Activated naive CD8-positive, alpha-beta T cell treated with anti-CD3 and anti-CD28 coated beads for 36 hours (primary cell): ENCODE measurements at places on chromosomes 12 and 14.

GRCh38 chr14:65373671-65374039 is 38.9 kb upstream of the FUT8 start:
- no peak for DNase-seq

DNA sequence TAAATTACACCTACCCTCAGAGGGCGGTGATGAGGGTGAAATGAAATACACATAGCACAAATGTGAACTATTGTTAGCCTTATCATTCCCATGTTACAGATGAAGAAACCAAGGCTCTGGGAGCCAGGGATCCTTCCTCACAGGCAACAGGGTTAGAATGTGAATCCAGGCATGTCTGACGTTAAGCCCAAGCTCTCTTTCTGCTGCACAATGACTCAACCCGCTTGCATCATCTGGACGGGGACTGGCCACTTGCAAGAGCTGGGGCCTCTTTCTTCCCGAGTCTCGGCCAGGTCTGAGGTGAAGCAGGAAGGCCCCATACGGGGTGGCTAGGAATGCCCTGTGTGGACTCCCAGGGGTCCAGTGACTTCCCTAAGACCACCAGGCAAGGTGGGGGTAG is 105.2 kb downstream of the RBM19 start:
- no peak for DNase-seq

DNA sequence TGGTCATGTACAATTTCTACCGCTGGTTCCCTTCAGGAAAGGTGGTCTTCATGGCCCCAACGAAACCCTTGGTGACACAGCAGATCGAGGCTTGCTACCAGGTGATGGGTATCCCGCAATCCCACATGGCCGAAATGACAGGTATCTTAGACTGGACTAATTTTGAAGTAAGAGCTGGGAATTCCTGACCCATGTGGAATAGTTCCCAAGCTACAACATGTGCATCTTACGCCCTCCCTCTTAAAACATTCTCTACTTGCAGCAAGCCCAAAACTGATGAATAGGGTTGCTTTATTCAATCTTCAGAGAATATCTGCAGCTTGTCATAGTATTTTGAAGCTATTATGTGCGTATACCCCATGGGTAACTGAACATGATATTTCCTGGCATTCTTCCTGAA is 669 bp downstream of the FANCM start:
- DNase-seq, result no peak

GRCh38 chr12:115660211-115660805 is 617.2 kb downstream of the MED13L start:
- no peak for DNase-seq

DNA sequence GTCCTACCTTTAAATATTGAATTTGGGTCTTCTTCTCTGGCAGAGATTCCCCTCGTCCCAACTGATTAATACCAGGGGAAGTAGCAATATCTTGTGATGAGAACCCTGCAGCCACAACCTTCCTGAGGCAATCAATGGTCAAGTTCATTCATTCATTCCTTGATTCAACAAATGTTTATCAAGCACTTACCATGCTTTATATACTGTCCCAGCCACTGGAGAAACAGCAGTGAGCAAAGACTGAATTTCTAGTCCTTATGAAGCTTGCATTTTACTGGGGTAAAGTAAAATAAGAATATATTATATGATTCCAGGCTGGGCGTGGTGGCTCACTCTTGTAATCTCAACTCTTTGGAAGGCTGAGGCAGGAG is 300 bp upstream of the GIT2 start:
- no peak for DNase-seq

DNA sequence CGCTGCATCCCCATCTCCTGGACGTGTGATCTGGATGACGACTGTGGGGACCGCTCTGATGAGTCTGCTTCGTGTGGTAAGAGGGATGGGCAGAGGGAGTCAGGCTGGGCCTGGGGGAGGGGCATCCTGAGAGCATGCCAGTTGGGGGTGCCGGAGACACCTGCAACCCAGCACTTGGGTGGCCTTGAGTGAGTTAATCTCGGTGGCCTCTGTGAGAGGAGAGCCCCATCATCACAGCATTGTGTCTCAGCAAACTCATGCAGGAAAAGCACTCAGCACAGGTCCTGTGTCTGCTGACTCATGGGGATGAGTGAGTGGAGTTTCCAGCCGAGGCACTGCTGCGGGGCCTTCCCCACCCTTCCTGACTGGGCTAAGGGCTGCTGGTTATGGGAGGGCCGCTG is 19.6 kb upstream of the LRP1-AS start:
- DNase-seq, result peak; percentile 47

DNA sequence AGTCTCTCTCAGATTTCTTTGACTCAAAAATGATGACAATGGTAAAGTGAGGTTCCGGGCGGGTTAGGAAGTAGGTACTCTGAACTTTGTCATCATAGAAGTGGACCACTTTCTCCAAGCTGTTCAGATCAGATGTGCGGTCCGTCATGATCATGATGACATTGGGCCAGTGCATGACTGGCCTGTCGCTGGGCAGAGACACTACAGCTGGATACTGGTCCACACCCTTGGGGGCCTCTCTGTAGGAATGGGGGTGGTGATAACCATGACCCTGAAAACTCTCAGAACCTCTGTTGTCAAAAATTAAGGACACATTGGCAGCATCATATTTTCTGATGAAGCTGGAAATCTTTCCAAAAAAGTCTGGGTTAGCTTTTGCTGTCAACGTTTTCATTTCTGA is 28.2 kb downstream of the KICS2 start:
- no peak for DNase-seq

DNA sequence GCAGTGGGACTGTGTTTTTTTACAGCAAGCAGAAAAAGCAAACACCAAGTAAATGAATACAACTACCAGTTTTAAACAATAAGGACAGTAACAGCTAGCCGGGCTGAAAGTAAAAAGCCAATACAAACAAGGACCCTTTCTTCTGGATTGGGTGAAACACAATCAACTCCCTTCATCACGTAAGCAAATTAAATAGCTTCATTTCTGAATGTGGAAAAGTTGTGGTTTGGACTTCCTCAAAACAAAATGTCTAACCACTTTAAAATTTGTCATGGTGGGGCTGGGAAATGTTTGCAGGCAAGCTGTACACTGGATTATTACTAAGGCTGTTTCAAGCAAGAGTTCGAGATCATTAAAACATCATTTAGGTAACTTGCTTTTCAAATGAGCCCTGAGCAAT is 47.4 kb downstream of the TCHP start:
- no peak for DNase-seq

DNA sequence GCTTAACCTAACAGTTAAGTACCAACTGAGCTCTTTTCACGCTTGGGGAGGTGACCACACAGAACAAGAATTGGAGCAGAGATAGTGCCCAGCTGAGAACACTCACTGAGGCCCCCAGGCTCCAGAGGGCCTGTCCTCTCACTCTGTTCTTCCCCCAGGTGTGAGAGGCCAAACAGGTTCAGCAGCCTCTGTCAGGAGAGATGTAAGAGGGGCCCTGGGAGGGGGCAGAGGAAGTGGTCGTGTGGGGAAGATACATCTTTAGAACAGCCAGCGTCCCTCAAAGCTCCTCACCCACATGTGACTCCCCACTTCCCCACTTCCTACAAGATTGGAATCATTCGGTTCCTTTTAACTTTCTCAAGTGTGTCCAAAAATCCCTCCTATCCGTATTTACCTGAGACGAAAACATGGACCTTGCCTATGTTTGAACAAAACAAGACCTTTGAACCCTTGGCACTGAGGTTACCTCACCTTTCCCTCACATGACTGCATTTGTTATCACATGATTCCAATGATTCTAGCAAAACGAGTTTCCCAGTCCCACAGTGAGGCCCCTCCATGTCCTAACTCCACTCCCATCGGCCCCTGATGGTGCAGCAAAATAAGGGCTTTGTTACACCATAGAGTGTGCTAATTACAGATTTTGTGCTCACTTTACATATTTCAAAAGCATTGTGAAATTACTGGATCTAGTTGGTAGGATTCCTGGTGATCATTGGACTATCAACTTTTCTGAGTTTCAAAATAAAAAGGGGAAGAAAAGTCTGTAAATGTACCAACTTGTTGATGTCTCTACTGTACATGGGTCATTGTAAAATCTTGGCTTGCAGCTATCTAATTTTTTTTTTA is 40.0 kb upstream of the PAPOLA start:
- DNase-seq, result no peak

- DNase-seq, result no peak
Observed at GRCh38 chr14:71511152-71511551, 421.1 kb upstream of the RGS6 start.

GRCh38 chr12:71135077-71135811 is 22.6 kb downstream of the TSPAN8 start:
- DNase-seq, result no peak

GRCh38 chr14:32679927-32680612 is 258.6 kb upstream of the NPAS3 start:
- DNase-seq, result no peak

- DNase-seq, result no peak
Observed at GRCh38 chr12:2248901-2249381, 196.2 kb downstream of the CACNA1C start.

GRCh38 chr12:105721891-105722290 is 391.4 kb downstream of the C12orf75 start:
- no peak for DNase-seq

DNA sequence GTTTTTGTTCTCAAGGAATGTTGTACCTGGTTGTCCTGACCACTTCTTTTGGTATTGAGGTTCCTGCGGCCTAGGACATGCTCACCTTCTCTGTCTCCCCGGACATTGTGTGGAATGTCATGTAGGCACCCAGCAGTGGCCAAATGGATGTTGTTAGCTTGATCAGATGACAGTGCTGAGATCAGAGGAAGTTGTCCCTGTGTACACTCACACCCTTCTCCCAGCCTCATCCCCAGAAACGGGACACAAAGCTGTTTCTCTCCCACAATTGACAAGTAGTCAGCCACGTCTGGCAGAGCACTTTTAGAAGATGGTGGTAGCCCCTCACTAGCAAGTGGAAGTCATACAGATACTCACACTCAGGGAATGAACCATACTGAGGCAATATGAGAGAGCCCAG is 3.0 kb downstream of the PLEKHH1 start:
- no peak for DNase-seq

GRCh38 chr14:81751198-81751597 is 217.5 kb upstream of the SEL1L start:
- no peak for DNase-seq

GRCh38 chr12:92096346-92097136 is 49.1 kb downstream of the BTG1 start:
- DNase-seq, result no peak

DNA sequence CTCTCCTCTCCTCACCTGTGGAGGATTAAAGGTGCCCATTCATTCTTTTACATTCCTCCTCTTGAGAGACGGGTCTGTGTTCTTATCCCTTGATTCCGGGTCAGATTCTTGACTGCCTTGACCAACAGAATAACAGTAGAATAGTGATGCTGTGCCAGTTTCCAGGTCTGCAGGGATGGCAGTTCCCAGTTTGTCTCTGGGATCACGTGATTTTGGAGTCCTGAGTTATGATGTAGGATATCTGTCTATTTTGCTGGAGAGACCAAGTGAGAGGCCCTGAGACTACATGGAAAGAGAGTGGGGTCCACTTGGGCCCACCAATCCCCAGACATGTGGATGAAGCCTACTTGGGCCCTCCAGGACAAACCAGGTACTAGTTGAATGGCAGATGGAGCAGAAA is 142.8 kb downstream of the TTC8 start:
- no peak for DNase-seq

DNA sequence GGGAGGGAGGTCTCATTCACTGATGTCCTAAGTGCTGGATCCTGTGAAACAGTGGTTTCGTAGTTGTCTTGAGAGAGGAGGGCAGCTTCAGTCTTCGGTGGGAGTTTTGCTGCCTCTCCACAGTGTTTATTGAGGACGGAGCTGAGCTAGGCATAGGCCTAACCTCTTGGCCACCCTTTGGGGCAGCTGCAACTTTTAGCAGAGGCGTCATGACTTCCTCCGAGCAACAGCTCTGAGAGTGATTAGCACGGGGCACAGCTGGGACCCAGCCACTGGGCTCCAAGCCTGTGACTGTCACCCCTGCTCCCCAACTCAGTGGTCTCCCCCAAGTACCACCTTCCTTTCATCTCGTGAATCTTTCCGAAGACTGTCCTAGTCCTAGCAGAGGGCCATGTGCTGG is 139.9 kb upstream of the NCOR2 start:
- DNase-seq, result no peak

DNA sequence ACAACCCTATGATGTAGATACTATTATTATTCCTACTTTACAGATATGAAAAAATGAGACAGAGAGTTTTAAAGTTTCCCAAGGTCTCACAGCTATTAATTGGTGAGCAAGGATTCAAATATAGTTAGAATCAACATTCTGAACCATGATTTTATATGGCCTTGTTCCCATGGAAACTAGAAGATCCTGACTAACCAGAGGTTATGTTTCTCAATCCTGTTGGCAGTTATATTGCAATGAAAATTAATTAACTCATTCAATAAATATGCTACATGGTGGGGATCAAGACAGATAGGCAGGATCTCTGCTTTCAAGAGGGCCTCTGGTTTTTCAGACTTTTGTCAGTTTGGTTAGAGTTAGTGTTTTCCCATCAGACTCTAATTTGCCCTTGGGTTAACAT is 9.3 kb upstream of the FUT8 start:
- DNase-seq, result no peak

- no peak for DNase-seq
Observed at GRCh38 chr14:68784978-68785533, 7.8 kb downstream of the ZFP36L1 start.

- no peak for DNase-seq
Observed at GRCh38 chr12:5746036-5746908, 198.8 kb downstream of the ANO2 start.

DNA sequence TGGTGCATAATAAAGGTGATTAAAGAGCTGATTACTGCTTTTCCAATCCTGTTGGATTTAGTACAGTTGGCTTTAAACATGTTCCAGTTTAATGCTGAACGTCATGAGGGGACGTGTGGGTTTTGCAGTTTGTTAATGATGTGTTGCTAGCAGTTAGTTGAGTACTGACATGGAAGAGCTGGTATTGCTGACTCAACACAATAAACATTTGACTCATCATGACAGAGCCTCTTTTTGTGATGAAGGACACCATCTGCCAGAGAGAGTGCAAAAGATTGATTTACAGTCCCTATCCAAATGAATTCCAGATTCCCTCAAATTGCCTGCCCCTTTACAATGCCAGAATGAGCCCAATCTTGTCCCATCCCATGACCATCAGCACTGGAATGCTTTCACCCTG is 346.2 kb upstream of the PRICKLE1 start:
- DNase-seq, result no peak

- DNase-seq, result no peak
Observed at GRCh38 chr12:73362666-73363065, 1090.5 kb downstream of the TRHDE start.

GRCh38 chr12:138898-139534 is 72.4 kb downstream of the IQSEC3 start:
- peak; percentile 63 for DNase-seq

- DNase-seq, result no peak
Observed at GRCh38 chr14:97196336-97196735, 399.2 kb downstream of the VRK1 start.

DNA sequence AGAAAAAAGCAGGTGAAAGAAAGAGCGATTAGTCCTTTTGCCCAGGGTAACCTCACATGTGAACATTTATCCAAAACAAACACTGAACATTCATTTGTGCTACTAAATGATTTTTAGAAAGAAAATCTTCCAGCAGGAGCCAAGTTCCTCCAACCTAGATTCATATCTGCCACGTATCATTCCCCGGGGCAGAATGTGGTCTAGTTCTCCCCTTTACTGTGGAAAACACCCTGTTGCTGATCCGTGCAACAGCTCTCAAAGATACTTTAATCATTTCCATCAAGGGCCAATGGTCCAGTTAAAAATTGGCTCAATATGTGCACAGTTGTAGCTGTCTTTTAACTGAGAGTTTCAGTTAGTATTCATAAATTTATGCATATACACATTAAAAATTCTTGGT is 479.1 kb downstream of the ATP23 start:
- no peak for DNase-seq

GRCh38 chr14:80930836-80931389 is 10.6 kb downstream of the CEP128 start:
- DNase-seq, result peak; percentile 59
